ENCODE measurements at places on chromosomes 5 and 9.

- DNase-seq = no peak
These were observed 648 bp upstream of the NSMF start for GRCh38 chr9:137459601-137460362.

DNA sequence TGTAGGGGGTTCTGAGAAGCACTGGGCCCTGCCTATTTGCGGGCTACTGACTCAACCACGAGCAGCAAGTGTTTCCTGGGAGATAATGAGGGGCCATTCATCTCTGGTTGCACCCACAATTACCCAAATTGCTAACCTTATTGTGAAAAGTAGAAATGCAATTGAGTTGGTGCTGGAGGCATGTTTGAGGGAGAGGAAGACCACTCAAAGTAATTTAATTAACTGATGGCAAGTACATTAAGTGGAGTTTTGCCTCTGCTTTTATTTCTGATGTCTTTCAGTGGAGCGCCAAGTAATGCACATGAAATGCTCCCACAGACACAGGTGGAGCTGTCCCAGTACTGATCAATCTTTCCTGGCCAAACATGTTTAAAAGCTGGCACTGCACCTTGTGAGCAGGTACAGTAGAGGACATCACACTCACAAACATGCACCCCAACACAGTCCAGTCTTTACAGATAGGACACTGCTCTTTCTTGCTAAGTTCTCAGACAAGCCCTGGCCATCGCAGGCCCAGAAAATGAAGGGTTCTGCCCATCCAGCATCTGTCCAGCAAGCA is 195.4 kb downstream of the HSPA4 start:
- DNase-seq = no peak

DNA sequence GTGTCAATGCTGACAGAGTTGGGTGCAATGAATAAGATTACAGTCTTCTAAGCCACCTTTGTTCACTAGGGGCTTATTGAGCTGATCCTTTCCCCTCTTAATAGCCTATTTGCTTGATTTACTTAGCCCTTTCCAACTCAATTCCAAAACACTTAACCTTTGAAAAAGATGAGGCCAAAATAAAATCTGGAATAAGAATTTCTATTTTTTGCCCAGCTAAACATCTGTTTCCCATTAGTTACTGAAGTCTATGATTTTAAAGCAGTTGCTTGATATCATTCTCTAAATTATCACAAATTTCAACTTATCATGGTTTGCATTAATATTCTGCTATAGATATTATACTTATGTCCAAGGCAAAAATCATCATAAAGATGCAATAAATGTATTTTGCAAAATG is 1272.0 kb upstream of the ACO1 start:
- no peak for DNase-seq

DNA sequence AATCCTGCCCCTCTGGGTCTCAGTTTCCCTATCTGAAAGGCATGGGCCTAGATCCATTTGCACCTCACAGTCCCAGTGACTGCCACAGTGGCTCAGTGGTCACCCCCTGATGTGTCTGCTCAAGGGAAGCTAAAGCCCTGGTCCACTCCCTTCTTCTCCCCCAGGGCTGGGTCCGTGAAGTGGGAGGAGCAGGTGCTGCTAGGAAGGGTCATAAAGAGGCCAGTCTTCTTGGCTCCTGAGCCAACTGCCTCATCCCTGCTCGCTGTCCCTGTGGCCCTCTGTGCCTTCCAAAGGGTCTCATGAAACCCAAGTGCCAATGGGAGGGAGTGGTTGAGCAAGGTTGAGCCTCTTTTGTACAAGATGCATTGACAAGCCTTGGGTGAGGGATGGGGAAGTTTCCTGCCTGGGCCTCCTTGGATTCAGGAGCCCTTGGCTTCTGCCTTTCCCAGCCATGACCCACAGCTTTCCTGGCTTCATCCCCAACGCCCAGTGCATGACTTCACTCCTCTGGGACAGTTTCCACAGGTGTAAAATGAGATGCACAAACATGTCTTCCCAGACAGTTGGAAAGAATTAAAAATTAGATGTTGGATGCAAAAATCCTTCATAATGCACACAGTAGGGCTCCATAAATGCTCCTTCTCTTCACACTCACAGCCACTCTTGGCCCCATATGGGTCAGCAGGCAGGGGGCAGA is 1.6 kb upstream of the SLC6A7 start:
- DNase-seq = no peak

DNA sequence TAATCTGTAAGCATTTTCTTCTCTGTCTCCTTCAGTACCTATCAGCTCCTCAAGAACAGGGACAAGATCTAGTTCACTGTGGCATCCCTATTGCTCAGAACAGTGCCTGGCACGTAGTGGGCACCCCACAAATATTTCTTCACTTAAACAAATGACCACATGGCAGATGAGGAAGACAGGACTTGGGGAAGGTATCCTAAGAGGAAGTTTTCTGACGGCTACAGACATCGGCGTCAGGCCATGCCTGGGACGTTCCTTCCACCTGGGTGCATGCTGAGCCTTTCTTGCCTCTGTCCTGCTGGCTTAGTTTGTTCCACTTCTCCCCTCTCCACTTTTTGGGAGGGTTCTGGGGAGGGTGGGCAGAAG is 60.2 kb downstream of the NEURL1B start:
- DNase-seq = no peak

DNA sequence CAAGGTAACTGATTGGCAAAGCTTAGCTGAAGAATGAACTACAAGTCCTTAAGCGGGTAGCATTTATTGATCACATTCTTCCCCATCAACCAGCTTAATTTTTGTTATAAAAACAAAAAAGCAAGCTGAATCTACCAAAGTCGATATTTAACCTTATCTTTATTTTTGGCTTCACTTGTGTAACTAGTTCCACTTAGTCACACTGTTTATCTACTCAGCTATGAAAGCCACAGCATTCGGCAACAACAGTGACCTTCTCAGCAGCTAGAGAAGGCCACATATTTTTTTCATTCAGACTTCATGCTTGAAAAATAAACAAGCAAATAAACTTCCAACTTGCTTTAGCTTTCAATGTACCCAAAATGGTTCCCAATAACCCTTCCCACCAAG is 69.4 kb downstream of the KLHL3 start:
- no peak for DNase-seq
